ENCODE measurements at places on chromosomes 13 and 19.

GRCh38 chr19:1780272-1780958 is 27.1 kb downstream of the ONECUT3 start:
- DNase-seq: no peak

DNA sequence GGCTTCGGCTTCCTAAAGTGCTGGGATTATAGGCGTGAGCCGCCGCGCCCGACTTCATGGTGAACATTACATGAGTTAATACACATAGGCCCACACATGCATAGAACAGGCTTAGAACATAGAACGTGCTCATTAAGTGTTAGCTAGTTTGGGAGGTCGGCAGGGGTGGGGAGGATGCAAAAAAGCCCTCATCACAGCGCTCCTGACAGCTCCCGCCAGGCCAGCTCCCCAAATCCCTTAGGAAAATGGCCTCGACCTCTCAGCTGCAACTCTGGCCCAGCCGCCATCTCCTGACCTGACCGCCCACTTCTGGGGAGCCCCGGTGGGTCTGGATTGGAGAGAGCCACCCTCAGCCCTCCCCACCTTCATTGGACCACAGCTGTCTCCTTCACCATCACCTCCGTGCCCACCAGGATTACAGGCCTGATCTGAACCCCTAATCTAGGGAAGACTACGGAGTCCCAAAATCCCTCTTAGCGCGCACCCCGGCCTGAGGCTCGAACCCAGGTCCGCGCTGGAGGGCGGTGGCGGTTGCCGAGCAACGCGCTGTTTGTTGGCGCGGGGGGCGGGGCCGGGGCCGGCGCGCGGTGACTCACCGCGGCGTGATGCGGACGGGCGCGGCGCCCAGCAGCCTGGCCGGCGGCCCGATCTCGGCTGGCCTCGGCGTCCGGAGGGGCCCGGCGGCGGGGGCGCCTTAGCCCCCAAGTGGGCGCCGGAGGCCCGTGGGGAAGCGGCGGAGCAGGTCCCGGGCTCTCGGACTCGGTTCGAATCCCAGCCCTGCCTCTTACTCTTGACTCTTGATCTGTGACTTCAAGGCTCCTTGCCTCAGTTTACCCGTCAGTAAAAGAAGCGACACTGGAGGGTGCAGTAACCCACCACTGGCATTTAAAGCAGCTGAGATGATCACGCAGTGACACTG is 26.7 kb upstream of the NANOS3 start:
- peak; percentile 98 for DNase-seq

DNA sequence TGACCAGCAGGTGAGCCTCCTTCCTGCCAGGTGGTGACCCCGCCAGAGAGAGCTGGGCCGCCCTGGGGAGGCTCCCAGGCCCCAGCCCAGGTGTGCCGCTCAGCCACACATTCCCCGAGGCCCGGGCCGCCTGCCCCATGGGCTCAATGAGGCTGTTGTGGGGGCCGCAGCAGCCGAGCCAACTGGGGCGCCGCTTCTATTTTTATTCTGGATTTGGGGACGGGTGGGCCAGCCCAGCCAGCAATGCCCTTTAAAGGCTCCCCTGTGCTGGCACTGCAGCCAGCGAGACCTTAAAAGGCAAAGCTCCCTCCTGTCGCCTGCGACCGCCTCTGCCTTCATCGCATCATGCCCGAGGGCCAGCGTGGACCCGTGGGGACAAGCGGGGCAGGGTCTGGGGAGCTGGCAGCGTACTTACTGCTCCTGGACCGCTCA is 17.7 kb upstream of the CRTC1 start:
- DNase-seq: no peak

DNA sequence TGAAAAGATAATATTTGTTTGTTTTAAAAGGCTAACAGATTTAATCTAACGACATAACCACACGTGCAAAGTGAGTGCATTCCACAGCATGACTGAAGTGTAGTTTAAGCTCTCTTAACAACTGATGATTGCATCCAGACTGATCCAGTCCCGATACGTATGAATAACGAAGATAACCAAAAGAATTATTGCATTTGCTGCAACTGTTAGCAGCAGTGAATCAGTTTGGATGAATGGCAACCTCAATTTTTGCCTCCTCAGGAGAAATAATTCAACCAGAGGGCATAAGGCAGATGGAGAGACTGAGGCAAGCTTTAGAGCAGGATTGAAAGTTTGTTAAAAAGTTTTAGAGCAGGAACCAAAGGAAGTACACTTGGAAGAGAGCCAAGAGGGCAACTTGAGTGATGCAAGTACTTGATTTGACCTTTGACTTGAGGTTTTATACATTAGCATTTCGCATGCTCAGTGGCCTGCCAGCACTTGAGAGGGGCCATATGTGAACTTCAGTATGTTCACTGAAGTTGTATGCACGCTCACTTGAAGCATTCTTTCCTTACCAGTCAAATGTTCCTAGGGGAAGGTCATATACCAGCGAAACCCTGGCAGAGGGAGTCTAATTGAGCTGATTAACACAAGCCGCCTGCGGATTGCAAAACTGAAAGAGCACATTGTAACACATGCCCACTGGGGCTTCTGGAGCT is 835.0 kb upstream of the PCDH20 start:
- no peak for DNase-seq
